Subcutaneous preadipocyte (primary cell): ENCODE measurements at places on chromosomes 2 and 18. TPM values are rescaled to one million over a fixed set of nuclear protein-coding genes. Genes with fewer than 3 reads are reported as not detected.

Gene RESP18
- total RNA-seq, result not detected in 2 replicates

Gene ZNF892
- total RNA-seq, result 4.4 and 5.3 TPM in 2 replicates

Gene CLIP4
- total RNA-seq, result 40.8 and 49.1 TPM in 2 replicates

Gene SLC19A3
- 1.4 and 1.8 TPM in 2 replicates for total RNA-seq

Gene EFHD1
- total RNA-seq, result not detected in 2 replicates

Gene SERPINB5
- not detected in 2 replicates for total RNA-seq

Gene CNRIP1
- 36.0 and 40.1 TPM in 2 replicates for total RNA-seq

Gene CTNNA2
- not detected in 2 replicates for total RNA-seq

Gene IFT172
- 26.6 and 27.6 TPM in 2 replicates for total RNA-seq

Gene ABHD3
- total RNA-seq, result 6.2 and 8.8 TPM in 2 replicates

Gene SP140L
- total RNA-seq, result 12.1 and 13.2 TPM in 2 replicates

Gene COL3A1
- total RNA-seq, result 1,186 and 1,584 TPM in 2 replicates

Gene ASPRV1
- total RNA-seq, result 0.20 and 0.37 TPM in 2 replicates

Gene TOGARAM2
- under 0.01 and 0.37 TPM in 2 replicates for total RNA-seq

Gene CCDC141
- under 0.01 TPM in 1 of 2 replicates, not detected in the other for total RNA-seq

Gene DNPEP
- total RNA-seq, result 63.9 and 69.4 TPM in 2 replicates

Gene LRP2
- not detected in 2 replicates for total RNA-seq

Gene TMEM200C
- under 0.01 TPM in 1 of 2 replicates, not detected in the other for total RNA-seq

Gene SERPINB2
- 1.8 and 3.5 TPM in 2 replicates for total RNA-seq

Gene PROC
- not detected in 2 replicates for total RNA-seq

Gene SLC14A1
- total RNA-seq, result under 0.01 and 1.2 TPM in 2 replicates

Gene SP3
- 102 and 135 TPM in 2 replicates for total RNA-seq

Gene GNLY
- not detected in 2 replicates for total RNA-seq
